Hematopoietic multipotent progenitor cell (in vitro differentiated cells): ENCODE measurements at places on chromosomes 13 and 19.

- DNase-seq, result no peak
Measured at GRCh38 chr19:49589502-49589905, 1.5 kb upstream of the PRR12 start.

DNA sequence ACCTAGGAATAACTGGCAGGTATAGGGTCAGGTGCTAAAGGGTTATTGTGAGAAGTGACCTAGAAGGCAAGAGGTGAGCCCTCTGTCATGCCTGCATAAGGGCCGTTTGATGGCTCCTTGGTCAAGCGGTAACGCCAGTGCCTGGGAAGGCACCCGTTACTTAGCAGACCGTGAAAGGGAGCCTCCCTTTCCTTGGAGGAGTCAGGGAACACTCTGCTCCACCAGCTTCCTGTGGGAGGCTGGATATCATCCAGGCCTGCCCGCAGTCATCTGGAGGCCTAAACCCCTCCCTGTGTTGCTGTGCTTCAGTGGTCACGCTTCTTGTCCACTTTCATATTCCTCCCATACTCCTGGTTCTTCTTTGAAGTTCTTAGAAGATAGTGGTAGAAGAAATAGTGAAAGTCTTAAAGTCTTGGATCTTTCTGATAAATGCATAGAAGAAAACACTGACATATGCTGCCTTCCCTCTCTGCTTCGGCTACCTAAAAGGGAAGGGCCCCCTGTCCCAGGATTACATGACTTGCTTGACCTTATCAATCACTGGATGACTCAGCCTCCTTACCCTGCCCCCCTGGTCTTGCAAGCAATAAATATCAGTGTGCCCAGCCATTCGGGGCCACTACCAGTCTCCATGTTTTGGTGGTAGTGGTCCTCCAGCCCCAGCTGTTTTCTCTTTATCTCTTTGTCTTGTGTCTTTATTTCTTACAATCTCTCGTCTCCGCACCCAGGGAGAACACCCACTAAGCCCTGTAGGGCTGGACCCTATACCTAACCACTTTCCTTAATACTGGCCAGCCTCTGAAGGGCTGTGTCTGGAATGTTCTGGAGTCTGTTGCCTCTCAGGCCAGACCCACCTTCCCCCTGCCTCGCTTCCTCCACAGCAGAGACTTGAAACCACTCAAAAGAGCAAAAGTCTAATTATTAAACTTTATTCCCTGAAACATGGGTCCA is 16.1 kb upstream of the ABCC4 start:
- no peak for DNase-seq

DNA sequence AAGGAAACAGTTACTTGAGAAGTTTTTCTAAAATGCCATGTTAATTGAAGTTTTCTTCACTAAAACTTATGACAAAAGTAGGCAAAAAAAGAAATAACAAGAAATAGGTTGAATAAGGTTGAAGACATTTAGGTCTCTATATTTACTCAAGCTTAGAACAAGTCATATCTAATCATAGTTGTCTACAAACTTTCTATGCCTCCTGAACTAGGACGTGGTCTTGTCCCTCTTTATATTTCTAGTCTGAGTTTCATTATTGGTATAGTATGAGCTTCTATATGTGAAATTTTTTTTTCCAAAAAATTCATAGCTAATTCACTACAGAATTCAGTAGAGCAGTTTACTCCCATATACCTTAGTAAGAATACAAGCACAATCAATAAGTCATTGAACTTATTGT is 836.4 kb downstream of the SLITRK6 start:
- no peak for DNase-seq

GRCh38 chr19:41133260-41133659 is 19.0 kb downstream of the CYP2F1 start:
- DNase-seq, result no peak

DNA sequence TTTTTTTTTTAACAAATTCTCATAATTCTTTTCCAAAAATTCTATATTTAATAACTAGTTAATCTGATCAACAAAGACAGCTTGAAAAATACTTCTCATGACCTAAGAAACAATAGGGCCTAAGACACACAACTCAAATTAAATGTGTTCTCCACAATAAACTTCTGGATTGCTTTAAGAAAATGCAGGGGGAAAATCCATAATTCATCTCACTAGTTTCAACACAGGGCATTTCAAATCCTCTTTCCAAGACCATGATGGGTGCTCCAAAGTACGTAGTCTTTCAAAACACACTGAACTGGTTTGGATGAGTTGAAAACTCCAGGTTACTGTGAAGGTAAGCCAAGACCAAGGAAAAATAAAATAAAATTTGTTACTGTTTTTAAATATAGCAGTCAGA is 62.6 kb downstream of the DCLK1 start:
- no peak for DNase-seq

- no peak for DNase-seq
Measured at GRCh38 chr13:98909016-98909415, 68.8 kb downstream of the DOCK9 start.

- DNase-seq, result no peak
Measured at GRCh38 chr19:29866011-29866410, 54.2 kb downstream of the CCNE1 start.

DNA sequence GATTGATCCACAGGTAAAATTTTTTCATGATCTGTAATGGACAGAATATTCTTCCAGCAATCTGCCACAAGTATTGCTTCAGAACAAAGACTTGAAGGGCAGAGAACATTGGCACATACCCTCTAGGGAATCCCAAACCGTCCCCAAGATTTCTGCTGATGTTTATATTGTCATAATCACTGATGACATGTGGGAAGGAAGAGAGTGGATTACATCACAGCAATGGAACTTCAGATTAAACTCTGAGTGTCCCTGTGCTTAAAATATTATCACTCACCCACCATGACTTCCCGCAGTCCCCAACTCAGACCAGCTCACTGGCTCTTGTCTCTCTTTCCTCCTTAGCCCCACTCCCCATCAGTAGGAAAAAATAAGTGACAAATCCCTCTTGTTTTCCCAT is 8.5 kb upstream of the TPT1 start:
- no peak for DNase-seq

DNA sequence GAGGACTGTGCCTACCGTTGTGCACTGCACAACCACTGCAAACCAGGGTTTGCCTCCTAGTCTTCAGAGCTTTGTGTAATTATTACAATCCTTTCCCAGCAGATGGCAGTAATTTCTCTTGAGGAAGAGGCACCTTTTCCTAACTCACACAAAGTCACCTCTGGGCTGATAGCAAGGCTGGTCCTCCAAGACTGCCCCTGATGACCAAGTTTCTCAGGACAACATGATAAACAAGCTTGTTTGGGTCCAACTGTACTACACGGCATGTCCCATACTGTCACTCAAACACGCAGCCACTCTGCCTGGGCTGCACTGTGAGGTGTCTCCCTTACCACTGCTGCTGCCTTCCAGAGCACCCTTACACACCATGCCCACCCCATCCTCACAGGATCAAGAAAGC is 39.3 kb downstream of the RFXAP start:
- peak; percentile 66 for DNase-seq

GRCh38 chr13:20431687-20432384 is 93.8 kb downstream of the CRYL1 start:
- DNase-seq, result no peak
